Hematopoietic multipotent progenitor cell treated with erythropoietin and hydrocortisone succinate and interleukin-3 and kit ligand, for 6 days (in vitro differentiated cells): ENCODE measurements at places on chromosomes 16 and 17.
A peak's percentile ranks its signal among the peaks of the same experiment; 100 is the strongest.

GRCh38 chr17:60748204-60748603 lies 70.6 kb downstream of the BCAS3 start:
- DNase-seq = no peak

GRCh38 chr17:79412886-79413390 lies 197.9 kb downstream of the RBFOX3 start:
- DNase-seq = no peak

GRCh38 chr16:559411-560203 lies 587 bp upstream of the PRR35 start:
- no peak for DNase-seq

DNA sequence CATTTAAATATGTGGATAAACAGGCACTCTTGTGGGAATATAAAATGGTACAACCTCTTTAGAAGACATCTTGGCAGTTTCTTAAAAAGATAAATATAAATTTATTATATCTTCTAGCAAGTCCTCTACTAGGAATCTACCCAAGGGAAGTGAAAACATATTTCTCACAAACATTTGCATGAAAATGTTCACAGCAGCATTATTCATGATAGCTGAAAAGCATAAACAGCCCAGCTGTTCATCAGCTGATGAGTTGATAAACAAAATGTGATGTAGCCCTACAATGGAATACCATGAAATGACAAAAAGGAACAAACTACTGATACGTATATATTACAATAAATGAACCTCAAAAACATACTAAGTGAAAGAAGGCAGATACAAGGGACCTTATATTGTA lies 12.0 kb downstream of the DGKE start:
- DNase-seq = peak; percentile 26

GRCh38 chr16:30530163-30531037 lies 4.0 kb upstream of the ZNF768 start:
- peak; percentile 38 for DNase-seq

DNA sequence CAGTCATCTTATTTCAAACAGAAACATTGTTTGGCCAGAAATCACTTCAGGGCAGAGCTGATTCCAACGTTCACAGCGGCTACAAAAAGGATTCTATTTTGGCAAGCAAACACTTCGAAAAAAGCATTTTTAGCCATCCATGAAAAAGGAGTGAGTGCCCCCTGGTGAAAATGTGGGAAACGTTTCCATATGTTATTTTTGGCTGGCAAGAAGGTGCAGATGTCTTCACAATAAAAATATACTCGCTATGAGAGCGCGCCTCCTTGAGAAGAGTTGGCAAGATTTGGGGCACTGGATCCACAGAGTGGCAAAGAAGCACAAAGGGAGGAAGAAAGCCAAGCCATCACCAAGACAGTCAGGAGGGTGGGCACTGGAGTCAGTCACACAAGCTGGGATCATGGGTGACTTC lies 191.1 kb downstream of the CHD9NB start:
- DNase-seq = no peak

- no peak for DNase-seq
These were observed 89.1 kb downstream of the SSH2 start for GRCh38 chr17:29840884-29841283.

- no peak for DNase-seq
These were observed 43.6 kb upstream of the ANKFY1 start for GRCh38 chr17:4307179-4307930.

- no peak for DNase-seq
These were observed 19.4 kb upstream of the SUPT4H1 start for GRCh38 chr17:58371300-58371950.

GRCh38 chr16:77336637-77337036 lies 98.2 kb downstream of the ADAMTS18 start:
- no peak for DNase-seq

DNA sequence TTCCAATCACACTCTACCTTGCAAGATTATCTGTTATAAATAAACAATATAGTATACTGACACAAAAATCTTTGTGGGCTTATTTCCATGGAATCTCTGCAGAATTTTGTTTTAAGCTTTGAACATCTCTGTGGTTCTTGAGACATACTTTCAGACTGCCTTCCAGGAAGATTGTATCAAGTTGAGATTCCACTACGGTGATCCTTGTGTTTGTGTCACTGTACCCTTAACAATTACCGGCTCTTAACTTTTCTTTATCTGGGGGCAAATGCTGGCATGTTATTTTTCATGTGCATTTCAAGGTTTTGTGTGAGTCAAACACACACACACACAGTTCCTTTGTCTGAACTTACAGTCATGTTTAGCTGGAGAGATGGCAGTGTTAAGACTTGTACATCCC lies 472.7 kb upstream of the HSBP1 start:
- no peak for DNase-seq

- DNase-seq = peak; percentile 36
These were observed 605 bp downstream of the MRTFB start for GRCh38 chr16:14071576-14072271.

DNA sequence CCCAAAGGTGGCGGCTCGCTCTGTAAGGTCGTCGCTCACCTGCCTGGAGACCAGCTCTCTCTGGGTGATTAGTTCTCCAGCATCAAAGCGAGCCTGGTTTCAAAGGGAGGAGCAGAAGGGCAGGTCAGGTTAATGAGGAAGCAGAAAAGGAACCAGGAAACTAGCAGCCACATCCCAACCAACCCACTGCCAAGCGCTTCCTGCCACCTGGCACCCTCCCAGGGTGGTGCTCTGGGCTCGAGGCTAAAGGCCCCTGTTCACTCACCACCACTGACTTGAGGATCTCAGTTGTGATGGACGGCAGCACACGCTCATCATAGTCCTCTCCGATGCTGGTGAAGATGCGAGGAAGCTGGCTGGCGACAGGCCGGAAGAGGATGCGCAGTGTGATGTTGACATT lies 5.6 kb downstream of the PHB1 start:
- no peak for DNase-seq

DNA sequence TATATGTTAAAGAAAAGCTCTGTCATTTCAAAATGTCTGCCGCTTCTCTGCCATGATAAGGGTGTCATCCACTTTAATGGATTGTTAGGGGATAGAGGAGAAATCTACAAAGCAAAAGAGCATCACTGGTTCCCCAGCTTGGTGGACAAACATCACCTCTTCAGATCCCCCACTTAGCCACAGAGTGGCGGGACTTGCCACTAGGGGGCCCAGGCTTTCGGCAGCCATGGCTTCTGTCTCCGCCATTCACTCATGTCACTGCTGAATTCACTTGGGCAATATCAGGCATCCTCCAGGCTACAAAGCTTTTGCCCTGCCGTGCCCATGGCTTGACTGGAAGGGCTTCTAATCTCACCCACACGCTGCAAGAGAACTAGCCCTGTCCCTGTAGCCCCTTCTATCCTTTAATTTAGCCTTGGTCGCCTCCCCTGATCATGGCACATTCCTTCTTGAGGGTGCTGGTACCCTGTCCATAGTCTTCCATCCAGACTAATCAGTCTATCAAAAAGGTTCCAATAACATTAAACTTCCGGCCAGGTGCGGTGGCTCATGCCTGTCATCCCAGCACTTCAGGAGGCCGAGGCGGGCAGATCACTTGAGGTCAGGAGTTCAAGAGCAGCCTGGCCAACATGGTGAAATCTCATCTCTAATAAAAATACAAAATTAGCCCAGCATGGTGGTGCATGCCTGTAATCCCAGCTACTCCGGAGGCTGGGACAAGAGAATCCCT lies 34.7 kb downstream of the SBK1 start:
- DNase-seq = peak; percentile 83

GRCh38 chr17:81906476-81907218 lies 4.6 kb downstream of the PCYT2 start:
- no peak for DNase-seq

DNA sequence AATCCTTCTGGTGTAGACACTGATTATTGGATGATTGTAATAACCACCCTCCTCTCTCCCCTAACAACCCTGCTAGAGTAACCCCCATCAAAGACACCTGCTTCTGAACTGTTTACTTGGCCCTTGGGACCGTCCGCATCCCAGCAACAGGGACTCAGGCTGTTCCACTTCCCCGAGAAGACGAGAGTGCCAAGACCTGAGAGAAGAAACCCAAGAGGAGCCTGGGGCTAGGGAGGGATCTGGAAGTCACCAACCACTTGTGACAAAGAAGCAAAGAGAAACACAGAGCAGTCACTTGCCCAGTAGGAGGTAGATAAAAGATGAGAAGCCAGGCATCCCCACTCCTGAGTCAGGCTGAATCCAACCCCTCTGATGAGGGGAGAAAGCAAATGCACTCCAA lies 84.3 kb downstream of the CDH11 start:
- DNase-seq = no peak

DNA sequence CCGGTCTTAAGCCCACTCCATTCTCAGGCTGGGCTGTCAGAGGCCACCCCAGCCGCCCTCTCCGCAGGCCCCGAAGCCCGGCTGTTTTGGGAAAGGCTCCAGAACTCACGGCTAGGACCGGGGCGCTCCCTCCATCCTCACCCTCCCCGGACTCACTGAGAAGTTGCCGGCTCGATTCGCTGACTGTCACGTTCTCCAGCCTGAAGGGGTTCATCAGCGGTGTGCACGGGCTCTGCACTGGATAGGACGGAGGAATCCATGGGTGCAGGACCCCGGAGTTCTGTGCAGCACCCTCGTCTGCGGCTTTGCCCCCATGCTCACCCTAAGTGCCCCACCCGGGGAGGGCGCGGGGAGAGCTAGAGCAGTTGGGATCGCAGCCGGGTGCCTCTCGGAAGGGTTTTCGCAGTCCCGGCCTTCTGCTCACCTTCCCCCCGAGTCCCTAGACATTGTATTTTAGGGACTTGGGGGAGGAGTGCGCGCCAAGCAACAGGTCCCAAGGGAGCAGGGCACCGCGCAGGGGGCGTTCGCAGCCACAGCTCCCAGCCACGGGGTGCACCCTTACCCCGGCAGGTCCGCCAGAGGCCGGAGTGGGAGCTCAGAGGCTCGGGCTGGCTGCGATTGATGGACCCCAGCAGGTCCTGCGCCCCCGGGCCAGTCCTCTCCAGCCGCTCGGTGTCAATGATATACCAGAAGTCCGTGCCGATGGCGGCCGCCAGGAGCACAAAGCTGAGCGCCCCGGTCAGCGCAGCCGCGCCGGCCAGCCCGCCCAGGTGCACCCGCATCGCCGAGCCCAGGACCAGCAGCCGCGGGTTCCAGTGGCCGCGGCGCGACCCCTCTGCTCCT lies 1.0 kb downstream of the TMEM114 start:
- no peak for DNase-seq

- DNase-seq = no peak
These were observed 3.8 kb downstream of the NLRC5 start for GRCh38 chr16:56993204-56993603.

- no peak for DNase-seq
These were observed 3.3 kb downstream of the SULT1A1 start for GRCh38 chr16:28606291-28607115.

DNA sequence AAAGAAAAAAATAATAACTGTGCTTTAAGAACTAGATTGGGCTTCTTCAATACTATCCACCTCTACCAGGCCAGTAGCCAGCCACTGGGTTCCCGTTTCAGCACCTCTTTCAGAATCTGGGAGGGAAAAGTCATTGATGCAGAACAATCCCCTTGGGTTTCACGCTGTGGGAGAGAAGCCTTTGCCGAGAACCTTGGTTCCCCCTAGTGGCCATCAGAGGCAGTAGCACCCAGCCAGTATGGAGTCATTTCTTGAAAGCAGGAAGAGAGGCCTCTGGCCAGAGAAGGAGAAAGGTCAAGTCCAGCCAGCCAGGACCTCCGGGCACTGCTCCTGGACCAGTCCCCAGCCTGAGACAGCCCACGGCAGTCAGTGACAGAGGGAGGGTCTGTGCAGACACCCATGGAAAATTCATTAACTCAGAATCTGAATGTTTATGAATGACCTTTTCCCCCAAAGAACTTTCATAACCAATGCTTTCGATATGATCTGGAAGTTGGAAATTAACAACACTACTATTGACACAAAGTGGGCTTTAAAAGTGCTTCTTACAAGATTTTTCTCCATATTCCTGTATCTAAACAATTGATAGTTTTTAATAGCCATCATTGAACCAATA lies 51.2 kb upstream of the CDH5 start:
- peak; percentile 84 for DNase-seq

GRCh38 chr16:896261-897199 lies 74.3 kb downstream of the LMF1 start:
- DNase-seq = no peak

GRCh38 chr17:79047291-79047920 lies 23.4 kb downstream of the C1QTNF1 start:
- DNase-seq = no peak

DNA sequence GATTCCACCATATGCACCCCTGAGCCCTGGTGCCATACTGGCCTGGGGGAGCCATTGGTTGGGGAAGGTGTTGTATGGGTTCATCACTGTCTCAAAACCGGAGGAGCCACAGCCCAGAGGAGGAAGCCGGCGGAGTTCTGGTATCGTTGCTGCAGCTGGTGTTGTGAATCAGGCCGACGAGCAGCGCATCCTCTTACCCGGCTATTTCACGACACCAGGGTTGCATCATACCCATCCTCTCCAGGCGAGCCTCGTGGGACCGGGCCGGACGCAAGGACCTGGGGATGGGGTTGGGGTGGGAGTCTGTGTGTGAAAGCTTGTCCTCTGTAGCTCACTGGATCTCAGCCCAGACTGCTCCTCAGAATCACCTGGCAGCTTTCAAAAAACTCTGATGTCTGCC lies 6.6 kb upstream of the SLC12A3 start:
- DNase-seq = no peak

DNA sequence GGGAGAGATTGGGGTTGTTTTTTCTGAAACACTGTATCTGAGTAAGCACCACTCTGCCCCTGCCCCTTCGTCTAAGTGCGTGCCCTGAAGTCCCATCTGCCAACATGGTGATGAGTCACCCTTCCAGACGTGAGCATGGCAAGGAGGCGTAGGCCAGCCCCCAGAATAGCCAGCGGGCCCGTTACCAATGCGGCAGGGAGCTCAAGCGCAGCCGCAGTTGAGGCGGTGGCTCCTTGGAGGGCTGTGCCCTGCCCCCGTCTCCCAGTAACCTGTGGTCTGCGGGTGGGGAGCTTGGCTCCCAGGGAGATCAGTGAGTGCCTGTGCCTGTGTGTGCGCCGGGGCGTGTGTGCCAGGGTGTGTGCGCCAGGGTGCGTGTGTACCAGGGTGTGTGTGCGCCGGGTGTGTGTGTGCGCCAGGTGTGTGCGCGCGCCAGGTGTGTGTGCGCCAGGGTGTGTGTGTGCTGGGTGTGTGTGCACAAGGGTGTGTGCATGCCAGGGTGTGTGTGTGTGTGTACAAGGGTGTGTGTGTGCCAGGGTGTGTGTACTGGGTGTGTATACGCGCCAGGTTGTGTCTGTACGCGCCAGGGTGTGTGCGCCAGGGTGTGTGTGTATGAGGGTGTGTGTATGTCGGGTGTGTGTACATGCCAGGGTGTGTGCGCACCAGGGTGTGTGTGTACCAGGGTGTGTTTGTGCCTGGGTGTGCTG lies 98.6 kb upstream of the CHMP6 start:
- peak; percentile 10 for DNase-seq

DNA sequence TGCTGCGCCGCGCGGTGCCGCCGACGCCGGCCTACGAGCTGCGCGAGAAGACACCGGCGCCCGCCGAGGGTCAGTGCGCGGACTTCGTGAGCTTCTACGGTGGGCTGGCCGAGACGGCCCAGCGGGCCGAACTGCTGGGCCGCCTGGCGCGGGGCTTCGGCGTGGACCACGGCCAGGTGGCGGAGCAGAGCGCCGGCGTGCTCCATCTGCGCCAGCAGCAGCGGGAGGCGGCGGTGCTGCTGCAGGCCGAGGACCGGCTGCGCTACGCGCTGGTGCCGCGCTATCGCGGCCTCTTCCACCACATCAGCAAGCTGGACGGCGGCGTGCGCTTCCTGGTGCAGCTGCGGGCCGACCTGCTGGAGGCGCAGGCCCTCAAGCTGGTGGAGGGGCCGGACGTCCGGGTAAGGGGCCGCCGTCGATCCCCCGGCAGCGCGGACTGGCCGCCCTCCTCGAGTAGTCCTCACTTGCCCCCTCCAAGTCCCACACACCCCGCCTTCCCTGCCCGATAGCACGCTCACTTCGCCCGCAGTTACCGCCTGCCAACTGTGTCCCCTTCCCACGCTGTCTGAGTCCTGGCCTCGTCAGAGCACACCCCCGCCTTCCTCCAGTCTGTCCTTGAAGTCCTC lies 470 bp downstream of the MLYCD start:
- peak; percentile 68 for DNase-seq
